ENCODE measurements at places on chromosomes 2 and 18.

- no peak for DNase-seq
Measured at GRCh38 chr2:63651356-63651755, 62.6 kb downstream of the MDH1 start.

GRCh38 chr2:52395912-52396311 is 1364.0 kb upstream of the NRXN1 start:
- peak; percentile 18 for DNase-seq

DNA sequence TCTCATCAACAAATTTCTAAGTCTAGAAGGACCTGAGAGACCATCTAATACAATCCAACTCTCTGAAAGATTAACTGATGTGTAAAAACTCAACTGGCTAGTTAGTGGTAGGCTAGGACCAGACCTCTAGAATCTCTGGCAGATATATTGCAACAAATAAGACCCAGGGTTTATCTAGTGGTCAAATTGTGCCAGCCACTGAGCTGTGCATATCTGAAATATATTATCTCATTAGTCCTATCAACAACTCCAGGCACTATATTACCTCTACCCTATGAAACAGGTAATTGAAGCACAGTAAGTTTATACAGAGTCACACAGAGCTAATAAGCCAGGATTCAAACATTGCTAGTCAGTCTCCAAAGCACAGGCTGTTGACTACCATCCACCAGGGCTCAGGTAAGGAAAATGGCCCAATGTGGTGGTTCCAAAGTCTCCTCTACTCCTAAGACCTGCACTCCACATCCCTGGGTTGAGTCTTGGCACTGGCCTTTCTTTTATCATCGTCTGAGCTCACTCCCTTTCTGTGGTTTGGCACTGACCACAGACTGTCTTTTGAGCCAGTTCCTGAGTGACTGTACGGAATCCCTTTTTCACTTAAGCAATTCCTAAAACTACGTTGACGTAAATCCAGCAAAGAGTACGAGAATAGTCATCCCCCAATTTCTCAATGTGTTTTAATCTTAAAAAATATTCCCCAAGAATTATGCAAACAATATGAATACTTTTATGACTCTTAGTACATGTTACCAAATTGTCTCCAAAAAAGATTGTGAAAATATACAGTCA is 11.9 kb upstream of the PID1 start:
- peak; percentile 61 for DNase-seq

DNA sequence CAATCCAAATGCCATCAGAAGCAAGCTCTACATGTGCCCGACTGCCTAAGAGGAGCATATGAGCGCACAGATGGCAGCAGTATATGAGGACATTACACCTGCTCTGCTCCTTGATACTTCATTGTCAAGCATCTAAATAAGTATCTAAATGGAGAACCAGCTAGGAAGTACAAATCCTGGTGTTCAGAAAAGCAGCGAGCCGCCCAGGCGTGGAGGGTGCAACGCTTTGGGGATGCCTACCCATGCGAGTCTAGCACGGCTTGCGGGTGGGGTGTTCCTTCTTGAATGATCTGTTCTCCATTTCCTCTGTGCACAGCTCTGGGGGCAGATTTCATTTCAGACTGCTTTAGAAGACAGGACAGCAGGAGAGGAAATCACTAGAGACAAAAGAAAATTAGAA is 63.0 kb upstream of the BCL2L11 start:
- DNase-seq: no peak

- DNase-seq: no peak
Measured at GRCh38 chr2:31812051-31812798, 198.6 kb downstream of the MEMO1 start.

DNA sequence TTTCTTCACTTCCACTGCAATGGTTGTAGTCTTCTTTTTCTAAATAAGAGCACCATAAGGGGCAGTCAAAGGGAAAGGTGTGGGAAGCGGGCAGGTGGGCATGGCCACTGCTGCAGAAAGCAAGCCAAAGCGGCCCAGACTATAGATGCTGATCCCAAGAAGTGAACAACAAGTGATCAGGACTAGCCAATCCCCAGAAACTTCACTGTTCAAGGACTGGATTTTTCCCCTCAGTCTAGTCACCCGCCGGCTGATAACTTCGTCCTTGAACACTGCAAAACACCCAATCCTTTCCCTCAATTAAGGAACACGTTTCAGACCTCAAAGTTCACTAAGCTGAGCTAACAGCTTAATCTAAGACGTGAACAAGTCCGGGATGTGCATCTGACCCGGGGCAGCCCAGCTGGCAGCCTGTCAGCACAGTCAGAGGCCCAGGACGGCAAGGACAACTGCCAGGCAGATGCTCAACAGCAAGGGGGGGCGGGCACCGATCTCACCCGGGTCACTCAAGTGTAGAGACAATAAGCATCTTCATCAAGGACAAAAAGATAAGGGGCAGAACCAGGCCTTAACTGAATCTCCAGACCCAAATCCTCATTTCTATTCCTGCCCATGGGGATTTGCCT is 59.8 kb downstream of the HDLBP start:
- DNase-seq: no peak

DNA sequence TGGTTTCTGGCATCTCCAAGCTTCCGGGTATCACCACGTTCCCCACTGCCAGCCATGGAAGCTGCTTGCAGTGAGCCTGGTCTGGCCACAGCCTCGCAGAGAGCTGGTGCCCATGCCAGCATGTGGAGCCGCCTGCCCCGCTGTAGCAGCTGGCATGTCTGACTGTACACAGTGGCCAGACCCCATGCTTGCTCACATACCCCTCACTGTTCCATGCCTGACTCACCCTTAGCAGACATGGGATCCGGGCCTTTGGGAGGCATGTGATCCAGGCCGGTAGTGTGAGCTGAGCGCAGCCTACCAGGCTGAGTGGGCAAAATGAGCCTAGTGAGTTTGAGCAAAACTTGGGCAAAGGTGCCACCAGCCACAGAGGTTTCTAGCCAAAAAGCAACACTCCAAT is 18.8 kb upstream of the RPRD1A start:
- no peak for DNase-seq

DNA sequence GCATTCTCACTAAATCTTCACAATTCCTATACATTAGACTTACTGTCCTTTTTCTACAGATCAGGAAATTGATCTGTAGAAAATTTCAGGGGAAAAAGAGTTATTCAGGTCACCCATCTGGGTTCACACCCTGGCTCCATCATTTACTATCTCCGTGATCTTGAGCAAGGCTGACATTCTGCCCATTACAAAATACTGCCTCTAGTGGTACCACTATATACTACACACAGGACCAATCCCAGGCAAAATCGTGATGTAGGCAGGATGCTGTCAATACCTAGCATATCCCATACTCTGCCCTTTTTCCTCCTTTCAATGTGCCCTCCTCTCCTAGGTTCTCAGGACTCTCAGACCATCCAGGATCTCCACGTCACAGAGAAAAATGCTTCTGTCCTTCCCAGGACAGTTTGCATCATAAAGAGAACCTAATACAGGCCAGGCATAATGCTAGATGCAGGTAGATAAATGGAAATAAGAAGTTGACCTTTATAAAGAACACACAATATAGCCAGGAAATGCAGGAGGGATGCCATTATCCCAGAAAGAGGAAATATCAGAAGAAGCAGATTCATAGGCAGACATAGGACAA is 101.9 kb downstream of the CDH20 start:
- DNase-seq: no peak

DNA sequence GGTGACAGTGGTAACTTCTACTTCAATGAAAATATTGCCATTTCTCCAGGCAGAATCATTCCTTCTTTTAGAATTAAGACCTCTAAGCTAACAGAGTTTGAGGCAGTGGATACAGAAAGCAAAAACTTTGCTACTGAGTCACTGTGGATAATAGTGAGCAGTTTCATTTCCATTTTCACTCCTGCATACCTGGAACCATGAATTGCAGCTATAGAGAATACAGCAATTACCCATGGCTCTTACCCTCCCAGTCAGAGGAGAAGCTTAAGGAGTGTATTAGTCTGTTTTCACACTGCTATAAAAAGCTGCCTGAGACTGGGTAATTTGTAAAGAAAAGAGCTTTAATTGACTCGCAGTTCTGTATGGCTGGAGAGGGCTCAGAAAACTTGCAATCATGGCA is 531.4 kb upstream of the CNTNAP5 start:
- no peak for DNase-seq

DNA sequence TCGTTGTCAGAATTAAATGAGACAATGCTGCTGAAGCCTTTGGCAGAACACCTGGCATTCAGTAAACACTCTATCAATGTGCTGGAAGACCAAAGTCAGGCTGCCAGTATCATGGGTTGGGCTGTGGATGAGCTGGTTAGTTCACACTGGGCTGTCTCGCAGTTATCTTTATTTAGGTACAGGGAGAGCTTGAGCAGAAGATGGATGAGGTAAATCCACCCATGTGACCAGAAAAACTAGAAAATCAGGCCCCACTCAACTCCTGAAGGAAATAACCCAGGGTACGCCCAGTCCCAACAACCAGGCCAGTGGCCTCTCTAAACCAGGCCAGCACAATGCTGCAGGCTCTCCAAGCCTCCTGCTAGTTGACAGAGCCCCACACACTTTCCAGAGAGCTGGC is 330.3 kb downstream of the TNS1 start:
- no peak for DNase-seq

DNA sequence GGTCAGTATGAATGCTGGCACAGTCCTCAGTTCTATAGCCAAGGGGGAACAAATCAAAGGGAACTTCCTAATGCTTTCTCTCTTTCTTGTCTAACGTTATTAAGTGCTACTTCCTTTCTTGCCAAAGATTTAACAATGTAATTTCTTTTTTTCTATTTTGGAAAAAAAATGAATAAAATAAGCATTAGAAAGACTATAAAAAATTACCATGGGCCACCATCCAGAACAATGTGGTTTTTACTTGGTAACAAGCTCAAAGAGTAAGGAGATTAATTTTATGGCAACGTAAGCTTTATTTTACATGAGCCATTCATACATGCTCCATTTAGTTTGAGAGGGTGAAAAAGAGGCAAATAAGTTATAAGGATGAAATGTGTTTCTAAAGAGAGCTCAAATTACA is 40.1 kb downstream of the SERPINE2 start:
- no peak for DNase-seq

- DNase-seq: peak; percentile 65
Measured at GRCh38 chr2:85792783-85793441, 39.1 kb downstream of the ATOH8 start.

- no peak for DNase-seq
Measured at GRCh38 chr2:212033888-212034287, 504.7 kb downstream of the ERBB4 start.

DNA sequence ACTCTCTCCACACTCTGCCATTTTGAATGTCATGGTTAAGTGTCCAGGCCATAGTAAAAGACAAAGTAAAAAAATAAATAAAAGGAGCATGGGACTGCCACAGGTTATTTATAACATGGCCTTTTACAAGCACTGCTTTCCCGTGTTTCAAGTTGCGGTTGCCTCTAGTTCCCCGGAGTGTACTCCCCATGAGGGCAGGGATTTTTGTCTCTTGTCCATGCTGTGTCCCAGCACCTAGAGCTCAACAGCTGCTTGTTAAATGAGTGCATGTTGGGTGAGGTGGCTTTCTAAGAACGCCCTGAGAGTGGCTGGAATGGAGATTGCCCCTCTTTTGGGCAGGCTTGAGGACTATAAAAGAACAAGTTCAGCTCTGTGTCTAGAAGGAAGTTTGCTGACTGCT is 8.4 kb downstream of the CAVIN2 start:
- no peak for DNase-seq

DNA sequence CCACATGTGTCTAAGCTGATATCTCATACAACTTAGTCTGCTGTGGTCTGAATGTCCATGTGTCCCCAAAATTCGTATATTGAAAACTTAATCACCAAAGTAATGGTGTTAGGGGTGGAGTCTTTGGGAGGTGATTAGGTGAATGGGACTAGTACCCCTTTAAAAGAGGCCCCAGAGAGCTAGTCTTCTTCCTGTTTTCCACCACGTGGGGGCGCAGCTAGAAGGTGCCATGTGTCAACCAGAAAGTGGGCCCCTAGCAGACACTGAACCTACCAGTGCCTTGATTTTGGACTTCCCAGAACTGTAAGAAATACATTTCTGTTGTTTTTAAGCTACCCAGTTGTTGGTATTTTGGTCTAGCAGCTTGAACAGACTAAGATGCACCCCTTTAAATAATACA is 86.6 kb downstream of the ASB1 start:
- DNase-seq: peak; percentile 24

- DNase-seq: no peak
Measured at GRCh38 chr2:1060987-1061386, 110.3 kb downstream of the SNTG2 start.

DNA sequence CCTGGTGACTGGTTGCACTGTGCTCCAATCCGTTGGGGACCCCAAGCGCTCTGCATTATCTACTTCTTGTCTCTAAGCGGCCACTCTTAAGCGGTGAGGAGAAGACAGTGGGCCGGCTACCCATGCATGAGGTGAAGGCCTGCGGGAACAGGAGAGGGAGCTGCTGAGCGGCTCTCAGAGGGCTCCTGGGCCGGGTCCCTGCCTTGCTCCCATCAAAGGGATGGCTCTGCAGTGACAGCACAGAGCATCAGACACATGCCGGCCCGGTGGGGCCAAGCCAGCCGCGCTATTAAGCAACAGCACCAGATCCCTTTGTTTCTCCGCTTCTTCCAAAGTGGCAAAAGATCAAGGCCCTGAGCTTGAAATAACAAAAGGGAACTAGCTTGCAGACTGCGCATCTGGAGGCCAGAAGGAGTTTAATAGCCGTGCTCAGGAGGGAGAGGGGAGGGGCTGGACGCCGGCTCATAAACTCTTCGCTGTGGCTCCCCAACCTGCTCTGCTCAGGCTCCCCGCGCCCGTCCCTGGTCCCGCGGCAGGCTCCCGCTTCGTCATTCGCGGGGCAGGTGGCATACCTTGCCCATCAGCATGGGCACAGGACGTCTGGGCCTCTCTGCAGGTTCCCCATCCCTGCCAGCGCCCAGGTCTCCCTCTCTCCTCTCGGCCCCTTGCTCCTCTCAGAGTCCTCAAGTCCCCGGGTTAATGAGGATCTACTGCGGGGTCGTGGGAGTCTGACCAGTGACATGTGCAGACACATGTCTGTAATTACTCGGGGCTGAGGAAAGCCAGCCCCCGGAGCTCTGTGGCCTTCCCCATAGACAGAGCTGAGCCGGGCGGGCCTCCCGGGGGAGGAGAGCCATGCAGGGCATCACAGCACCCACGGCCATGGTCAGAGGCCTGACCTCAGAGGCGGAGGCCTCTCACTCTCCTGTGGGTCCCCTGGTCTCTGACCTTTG is 96.7 kb downstream of the ASB1 start:
- peak; percentile 80 for DNase-seq

- DNase-seq: no peak
Measured at GRCh38 chr18:24474406-24474805, 14.0 kb downstream of the HRH4 start.

GRCh38 chr2:8165550-8165949 is 516.3 kb upstream of the ID2 start:
- no peak for DNase-seq

Data from fibroblast of the conjunctiva (primary cell).